Hematopoietic multipotent progenitor cell (in vitro differentiated cells): ENCODE measurements at places on chromosomes 11 and 22.

DNA sequence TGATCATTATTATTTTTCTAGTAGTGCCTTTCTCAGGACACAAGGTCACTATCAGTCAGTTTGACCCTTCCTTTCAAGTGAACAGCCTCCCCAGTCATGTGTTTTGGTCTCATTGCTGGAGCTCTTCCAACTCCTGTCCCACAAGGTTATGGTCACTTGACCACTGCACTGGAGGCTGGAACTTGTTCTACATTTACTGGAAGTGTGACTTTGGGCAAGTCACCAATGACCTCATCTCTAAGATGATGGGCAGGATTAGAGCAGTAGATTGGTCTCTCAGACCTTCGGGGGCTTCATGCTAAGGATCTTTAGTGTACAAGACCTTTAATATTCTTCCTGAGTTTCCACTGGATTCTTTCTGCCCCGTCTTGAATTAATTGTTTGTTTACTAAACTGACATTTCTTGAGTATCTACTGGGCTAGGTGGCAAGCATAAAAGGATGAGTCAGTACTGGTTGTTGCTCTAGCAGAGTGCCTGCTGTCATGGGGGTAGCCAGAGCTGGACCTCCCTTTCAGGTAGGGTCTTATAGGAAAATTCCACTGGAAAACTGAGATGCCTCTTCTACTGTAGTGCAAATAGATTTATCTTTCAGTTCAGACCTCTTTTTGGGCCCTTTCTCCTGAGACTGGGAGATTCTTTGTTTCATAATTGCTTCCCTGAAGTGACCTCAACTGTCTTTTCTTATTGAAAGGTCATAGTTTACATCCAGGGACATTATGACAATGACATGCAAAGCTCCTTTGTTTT lies 106.8 kb downstream of the GRAMD1B start:
- no peak for DNase-seq

- DNase-seq = no peak
These were observed 3.3 kb upstream of the PACS1 start for GRCh38 chr11:66066751-66067150.

DNA sequence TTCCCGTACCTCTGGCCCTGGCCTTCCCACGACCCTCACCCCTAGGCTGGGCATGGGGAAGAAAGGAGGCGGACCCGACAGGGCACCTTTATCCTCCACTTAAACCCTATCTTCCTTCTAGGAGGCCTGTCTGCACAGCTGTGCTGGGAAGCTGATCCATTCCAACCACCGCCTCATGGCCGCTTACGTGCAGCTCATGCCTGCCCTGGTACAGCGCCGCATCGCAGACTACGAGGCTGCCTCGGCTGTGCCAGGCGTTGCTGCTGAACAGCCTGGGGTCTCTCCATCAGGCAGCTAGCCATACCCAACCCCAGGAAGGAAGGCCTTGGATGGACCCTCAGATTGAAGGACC lies 599 bp downstream of the TIMM10B start:
- no peak for DNase-seq

DNA sequence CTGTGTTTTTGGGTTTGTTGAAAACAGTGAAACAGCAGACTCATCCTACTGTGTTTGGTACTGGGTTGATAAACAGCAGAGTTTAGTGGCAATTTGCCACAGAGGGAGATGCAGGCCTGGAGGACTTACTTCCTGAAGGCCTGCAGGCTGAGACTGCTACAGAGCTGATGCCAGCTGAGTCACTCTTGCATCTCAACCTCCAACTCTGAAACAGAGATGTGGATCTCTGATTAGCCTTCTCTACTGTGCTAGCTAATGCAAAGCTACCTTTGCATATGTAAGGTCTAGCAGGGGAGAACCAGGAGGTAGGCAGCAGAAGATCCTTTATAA lies 14.3 kb downstream of the ATP5MG start:
- DNase-seq = peak; percentile 96

DNA sequence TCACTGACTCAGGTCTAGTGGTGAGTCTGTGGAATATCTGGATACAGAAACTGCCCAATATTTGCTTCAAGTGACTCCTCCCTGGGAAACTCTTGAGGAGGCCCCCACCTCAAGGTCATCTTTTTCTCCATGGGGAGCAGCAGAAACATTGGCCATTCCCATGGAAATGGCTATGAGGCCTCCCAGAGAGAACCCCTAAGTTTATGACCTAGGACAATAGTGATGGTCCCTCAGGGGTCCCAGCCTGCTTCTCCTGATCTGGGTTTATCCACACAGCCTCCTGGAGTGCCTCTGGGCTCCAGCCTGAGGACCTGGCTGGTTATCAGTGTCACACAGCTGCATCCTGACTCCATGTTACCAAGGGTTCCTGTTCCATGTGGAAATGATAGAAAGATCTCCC lies 131.2 kb downstream of the ZNF280B start:
- DNase-seq = no peak

DNA sequence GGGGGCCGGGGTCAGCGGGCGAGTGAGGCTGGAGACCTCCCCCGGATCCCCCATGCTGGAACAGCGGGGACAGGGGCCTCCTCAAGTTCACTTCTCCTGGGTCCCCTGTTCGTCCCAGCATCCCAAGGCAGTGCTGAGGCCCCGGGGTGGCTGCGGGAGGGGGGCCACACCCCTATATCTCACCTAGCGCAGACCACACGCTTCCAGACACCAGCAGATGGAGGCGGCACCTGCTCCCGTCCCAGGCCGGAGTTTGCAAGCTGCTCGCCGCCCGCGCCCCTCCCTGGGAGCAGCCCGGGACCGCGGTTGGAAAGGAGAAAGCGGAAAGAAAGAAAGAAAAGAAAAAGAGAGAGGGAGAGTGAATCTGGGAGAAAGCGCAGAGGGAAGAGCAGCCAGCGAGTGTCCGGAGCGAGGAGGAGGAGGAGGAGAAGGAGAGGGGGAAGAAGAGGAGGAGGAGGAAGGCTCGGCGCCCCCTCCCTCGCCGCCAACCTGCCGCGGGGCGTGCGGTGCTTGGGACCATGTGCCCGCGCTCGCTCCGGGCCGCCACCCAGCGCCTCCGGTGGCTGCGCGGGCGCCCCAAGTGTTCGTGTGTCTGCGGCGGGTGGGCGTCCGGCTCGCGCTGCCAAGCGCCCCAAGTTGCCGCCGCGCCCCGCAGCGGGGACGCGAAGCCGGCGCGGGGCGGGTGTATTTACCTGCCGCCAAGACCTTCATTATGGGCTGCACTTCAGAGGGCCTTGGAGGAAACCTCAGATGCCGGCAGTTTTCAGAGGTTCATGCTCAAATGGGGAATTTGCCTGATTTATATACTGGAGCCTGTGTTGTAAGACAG lies at the start of gene LIF:
LIF (minus strand) TSS at position 775 of the 829 bp plus-strand sequence; CDS start at position 711, 64 bp downstream.
- DNase-seq = peak; percentile 61

DNA sequence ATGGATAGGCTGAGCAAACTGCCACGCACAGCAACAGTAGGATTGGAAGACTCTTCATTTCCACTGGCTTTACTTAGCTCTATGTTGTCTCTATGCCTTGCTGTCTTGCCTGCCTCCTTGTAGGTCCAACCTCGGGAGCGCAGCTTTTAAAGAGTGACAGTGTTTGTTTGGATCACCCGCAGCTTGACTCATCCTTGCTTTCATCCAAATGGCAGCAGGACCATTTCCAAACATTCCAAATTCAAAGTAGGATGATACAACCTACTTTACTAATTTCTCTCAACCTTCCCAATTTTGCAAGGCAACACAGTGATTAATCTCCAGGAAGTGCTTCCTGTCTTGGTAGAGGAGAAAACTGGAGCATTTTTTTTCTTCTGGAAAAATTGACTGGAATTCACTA lies at the start of gene MMP3:
MMP3 (minus strand) TSS at position 121 of the 400 bp plus-strand sequence; CDS start at position 58, 63 bp downstream.
- DNase-seq = no peak

DNA sequence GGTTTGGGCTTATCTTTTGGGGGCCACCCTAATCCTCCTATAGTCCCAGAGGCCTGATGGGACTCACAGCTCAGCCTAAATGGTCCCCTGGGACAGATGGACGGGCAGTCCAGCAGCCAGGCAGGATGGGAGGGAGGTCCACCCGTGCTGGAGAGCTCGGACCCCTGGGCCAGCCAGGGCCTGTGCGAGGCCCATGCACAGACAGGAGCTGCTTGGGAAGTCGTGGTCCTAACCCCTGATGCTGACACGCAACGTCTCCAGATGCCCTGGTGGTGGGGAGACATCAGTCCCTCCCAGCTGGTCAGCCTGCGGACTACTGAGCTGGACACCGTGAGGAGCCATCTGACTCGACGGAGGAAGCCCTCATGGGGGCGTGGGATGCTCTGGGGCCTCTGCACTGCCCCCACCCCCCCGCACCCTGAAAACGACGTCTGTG lies 31.2 kb upstream of the MUC5AC start:
- DNase-seq = no peak

- no peak for DNase-seq
These were observed 70.8 kb upstream of the PITPNB start for GRCh38 chr22:27989758-27990450.

- DNase-seq = no peak
These were observed 85.5 kb downstream of the AMBRA1 start for GRCh38 chr11:46508360-46508759.

- peak; percentile 15 for DNase-seq
These were observed 1.7 kb downstream of the FGF3 start for GRCh38 chr11:69817265-69818230.

GRCh38 chr11:2827256-2827655 lies 58.3 kb downstream of the CDKN1C start:
- DNase-seq = no peak

GRCh38 chr11:70662691-70663098 lies 264.4 kb downstream of the CTTN start:
- DNase-seq = no peak

DNA sequence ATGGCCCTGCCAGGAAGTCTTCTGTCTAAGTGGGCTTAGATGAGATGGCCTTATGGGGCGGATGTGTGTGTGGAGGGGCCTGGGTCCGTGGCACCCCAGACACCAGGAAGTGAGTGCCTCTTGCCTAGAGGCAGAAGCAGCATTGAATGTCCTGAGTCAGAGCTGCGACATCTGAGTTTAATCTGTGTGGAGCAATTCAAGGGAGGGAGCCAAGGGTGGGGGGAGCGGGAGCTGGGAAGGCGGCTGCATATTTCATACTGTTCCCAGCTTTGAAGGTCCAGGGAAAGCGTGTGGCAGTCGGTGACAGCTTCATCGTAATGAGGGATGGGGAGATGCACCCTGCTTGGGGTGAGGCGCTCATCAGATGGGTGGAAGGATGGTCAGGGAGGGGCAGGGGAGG lies 73.5 kb upstream of the THY1 start:
- DNase-seq = no peak
